NCI-H1436 (cell line): ENCODE measurements at places on chromosomes 3 and 15.

GRCh38 chr3:46489381-46489780 lies 8.4 kb upstream of the RTP3 start:
- DNase-seq: no peak

GRCh38 chr15:55868707-55869106 lies 124.7 kb downstream of the NEDD4 start:
- no peak for DNase-seq

GRCh38 chr3:183545708-183546107 lies 9.8 kb downstream of the KLHL6 start:
- no peak for DNase-seq

GRCh38 chr3:161890147-161890625 lies 393.6 kb downstream of the OTOL1 start:
- DNase-seq: no peak

DNA sequence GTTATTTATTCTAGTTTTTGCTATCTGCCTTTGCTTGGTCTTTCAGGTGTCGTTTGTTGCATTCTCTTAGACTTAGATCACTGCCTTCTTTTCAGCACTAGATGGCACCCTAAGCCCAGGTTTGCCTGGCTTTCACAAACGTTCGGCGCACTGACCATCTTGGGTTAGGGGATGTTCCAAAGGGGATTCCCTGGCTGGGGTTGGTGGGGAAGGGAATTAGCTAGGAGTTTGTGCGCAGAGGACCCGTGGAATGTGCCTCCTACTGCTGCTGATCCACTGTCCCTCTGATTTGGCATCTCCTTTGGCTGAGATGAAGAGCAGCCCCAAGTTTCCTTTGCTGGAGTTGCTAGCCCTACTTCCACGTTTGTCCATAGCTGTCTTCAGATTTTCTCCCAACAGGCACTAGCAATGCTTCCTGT lies 33.9 kb downstream of the PFN2 start:
- DNase-seq: peak; percentile 58

- DNase-seq: no peak
Observed at GRCh38 chr3:114411190-114411668, 117.4 kb downstream of the TIGIT start.

DNA sequence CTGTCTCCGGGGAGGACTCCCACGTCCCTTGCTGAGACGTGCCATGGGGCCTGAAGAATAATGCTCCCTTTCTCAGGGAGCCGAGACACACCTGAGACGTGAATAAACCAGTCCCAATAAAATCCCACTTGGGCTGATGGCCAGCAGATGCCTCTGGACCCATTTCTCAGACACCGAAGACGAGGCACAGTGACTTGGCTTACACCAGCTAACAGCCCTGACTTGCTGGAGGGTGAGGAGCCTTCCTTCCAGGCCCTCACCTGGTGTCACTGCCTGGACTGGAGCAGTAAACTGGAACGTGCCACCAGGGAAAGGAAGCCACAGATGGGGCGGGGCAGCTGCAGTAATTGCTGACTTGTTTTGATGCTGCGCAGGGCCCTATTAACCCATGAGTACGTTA lies 189.7 kb downstream of the PDZRN3 start:
- DNase-seq: no peak

DNA sequence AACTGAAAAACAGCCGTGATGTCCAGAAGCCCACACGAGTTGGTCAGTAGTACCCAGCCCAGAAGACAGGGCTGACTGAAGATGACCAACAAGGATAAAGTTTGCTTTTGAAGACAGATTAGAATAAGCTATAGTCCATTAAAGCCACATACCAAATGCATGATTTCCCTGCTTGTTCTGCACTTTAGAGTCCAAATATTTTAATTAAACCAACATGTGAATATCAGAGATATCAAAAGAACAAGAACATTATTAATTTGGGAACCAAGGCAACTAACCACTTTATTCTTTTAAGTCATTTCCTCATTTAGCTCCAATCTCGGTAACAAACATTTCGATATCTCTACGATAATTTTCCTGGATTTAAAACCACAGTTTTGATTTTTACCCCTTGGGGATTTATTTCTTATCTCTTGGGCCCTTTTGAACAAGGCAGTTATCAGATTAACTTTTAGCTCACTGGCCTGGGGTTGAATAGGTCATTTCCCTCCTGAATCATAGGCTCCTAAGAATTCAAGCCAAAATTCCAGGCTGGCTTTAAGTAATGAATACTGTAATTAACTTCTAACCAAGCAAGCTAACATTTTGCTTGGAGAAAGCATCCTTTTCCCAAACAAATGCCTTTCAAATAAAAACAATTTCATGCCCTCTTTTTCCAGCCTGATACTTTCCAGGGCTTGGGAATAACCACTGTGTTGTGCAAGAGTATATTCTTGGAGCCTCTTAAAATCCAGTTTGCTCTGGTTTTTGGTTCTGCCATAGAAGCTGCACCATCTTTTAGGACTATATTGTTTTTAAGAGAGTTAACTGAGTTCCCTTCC lies 102.9 kb upstream of the NR2E3 start:
- no peak for DNase-seq

- DNase-seq: no peak
Observed at GRCh38 chr3:151362751-151363174, 21.8 kb downstream of the P2RY12 start.

GRCh38 chr3:17823036-17823435 lies 80.6 kb upstream of the TBC1D5 start:
- no peak for DNase-seq

DNA sequence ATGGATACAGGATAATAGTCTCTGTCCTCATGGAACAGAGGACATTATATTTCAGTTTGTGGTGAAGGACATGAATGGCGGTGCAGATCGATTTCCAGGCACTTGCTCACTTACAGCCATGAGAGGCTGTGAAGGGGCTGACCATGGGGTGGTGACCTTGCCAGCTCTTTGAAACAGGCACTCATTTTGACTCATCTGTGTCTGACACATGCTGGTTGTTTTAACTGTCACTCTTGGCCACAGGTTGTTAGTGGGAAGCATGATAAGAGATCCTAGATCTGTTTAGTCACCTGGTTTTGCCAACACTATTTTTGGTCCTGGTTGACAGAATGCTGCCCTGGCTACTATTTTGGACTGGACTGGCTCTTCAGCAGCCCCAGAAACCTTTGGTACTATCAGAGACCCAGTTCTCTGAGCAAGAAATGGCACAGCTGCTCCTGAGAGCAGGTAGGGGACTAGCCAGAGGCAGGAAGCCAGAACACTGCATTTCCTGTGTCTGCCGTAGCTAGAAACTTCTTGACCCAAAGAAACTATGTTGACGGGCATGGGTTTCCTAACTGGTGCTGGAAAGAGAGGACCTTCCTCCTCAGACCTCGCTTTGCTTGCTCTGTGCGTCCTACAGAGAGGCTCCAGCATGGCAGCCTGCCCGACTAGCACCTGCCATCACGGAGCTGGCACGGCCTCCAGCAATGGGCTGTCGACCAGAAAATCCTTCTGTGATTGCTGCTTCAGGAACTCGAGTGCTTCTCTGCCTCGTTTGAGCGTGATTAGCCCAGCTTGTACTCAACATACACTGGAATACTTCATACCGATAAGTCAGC lies 6.3 kb downstream of the PXYLP1 start:
- DNase-seq: peak; percentile 63

DNA sequence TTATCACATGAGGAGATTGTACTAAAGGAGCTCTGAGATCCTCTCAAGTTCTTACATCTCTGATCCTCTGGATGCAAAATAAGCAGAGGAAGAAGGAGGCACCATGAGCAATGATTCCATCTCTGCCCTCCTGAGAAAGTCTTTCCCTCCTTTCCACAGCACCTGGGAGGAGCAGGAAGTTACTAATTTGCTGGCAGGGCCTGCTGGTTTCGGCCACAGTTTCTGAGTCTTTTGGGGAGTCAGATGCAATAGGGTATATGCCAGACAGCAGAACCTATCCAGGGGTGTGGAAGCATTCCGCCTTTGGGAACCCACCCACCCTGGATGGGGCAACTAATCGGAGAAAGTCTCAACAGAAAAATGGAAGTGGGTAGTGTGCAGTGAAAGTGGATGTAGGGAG lies 38.5 kb upstream of the SPTSSB start:
- no peak for DNase-seq

GRCh38 chr3:188361888-188362287 lies 207.9 kb downstream of the LPP start:
- DNase-seq: no peak

DNA sequence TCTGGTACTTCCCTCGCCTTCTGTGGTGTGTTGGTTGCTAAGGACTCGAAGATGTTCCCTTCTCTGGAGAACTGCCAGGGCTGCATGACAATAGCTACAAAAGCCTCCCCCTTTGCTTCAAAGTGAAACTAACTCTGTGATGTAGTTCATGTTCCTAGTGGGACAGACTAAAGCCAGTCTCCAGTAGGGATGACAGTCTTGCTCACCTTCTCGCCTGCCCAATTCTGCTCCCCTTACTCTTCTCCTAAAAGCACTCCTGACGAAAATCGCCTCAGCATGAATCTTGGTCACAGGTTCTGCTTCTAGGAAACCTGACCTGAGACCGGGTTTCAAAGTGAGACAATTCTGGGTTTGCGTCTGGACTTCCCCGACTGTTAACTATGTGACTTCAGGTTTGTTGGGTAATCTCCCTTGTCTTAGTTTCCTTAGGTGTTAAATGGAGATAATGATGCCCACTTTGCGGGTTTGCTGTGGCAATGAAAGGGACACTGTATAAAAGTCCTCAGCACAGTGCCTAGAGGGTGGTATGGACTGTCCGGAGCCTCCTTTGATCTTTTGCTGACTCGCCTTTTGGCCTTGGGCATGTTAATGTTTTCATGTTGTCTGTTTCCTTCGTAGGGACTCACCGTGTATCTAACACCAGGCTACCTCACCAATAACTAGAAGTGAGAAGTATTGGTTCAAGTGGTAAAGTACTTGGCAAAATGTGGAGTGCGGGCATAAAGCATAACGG lies 24.9 kb upstream of the THRB start:
- DNase-seq: no peak

DNA sequence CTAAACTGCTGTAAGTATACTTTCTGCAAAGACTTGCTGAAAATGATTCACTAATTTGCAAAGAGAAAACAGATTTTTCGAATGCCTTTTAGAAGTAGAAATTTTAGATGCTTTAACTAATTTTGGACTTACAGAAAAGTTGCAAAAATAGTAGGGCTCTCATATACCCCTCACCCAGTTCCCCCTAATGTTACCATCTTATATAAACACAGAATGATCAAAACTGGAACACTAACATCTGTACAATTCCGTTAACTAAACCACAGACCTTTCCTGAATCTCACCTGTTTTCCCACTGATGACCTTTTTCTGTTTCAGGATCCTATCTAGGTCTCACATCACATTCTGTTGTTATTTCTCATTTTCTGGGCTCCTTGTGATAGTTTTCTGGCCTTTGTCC lies 454.8 kb downstream of the SHQ1 start:
- no peak for DNase-seq

DNA sequence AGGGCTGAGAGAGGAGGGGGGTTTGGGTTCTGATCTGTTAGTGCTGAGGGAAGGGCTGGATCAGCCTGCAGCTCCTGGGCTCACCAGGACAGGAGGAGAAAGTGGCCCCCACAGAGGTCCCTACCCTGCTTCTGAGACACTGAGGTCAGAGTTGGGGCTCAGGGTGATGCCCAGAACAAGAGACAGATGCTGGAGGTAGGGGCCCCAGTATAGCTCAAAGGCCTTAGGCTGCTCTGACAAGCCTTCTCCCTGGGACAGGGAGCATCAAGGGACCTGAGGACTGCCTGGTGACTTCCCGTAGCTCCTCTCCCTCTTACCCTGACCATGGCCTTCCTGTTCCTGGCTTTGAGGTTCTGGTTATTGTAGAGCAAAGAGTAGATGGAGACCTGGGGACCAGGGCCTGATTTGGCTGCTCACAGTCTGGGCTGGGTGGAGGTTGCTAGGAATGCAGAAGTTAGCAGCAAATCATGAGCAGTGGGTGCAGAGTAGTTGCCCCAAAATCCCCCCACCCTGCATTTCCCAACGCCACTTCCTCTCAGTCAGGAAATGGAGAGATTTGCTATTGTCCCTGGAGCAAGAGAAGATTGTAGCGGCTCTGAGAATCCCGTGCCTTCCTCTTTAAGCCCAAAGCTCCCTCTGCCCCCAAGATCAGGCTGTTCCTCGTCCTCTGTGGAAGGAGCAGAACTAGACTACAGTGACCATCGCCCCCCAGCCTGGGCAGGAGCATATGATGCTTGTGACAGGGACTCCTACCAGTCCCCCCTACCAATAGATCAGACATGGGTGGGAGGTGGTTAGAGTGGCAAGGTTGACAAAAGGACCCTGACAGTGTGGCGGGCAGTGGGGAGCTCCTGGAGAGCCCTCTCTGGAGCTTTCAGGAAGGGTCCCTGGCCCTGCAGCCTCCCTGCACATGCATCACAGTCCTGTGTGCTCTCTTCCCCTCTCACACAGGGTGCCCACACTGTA lies 47.4 kb upstream of the SEC22A start:
- DNase-seq: no peak

- no peak for DNase-seq
Observed at GRCh38 chr15:82907350-82907749, 45.2 kb downstream of the HOMER2 start.

DNA sequence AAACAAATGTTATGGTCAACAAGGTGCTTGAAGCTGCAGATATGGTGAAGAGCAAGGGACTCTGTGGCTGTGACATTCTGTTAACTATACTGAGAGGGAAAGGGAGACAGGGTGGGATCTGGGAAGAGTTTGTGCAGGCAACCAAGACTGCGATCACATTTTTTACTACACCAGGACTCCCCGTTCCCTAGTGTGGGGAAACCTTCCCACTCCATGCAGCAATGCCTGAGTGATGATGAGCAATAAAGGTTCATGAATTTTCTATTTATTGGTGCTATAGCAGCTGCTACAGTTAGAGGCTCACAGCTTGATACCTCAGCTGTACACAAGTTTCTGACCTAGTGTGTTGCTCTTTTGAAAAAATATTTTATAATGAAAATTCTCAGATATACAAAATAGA lies 160.9 kb upstream of the SGO1 start:
- DNase-seq: no peak

DNA sequence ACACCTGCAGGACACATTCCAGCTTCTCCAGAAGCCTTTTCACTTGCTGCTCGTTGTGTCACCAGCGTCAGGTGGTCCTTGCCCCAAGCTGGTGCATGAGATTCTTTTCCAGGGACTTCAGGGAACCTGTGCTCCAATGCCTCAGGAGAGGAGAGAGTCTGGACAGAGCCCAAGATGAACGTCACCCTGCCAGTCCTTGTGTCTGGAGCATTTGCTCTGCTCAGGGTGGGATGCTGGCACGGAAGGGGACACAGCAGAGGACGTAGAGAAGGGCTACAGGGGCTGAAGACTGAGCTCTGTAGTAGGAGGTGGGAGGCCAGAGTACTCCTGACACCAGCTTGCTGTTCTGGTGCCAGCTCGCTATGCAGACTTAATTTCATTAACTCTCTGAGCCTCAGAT lies 262.1 kb downstream of the XXYLT1 start:
- DNase-seq: no peak

DNA sequence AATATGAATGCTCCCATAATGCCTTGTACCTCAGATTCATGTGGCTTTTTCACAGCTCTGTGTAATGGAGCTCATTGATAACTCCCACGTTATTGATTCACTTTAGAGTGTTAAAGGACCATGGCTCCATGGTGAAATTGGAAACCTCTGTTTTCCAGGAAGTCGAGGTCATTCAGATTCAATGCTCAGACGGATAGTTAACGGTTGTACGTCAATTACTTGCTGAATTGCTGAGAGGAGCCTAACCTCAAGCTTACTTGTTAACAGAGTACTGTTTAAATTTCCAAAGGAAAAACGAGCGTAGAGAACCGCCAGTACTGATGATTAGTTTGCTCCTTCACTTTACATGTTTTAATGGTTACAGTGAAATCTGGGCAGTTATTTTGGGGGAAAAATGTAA lies 11.1 kb downstream of the ABHD17C start:
- DNase-seq: no peak
